ENCODE measurements at places on chromosomes 5 and 9. TPM values are rescaled to one million over a fixed set of nuclear protein-coding genes. Genes with fewer than 3 reads are reported as not detected.

PTPRD gene
- 169 TPM for total RNA-seq

- peak; percentile 55 for DNase-seq
Observed at GRCh38 chr9:76049341-76049740, 158.9 kb downstream of the PCSK5 start.

DNA sequence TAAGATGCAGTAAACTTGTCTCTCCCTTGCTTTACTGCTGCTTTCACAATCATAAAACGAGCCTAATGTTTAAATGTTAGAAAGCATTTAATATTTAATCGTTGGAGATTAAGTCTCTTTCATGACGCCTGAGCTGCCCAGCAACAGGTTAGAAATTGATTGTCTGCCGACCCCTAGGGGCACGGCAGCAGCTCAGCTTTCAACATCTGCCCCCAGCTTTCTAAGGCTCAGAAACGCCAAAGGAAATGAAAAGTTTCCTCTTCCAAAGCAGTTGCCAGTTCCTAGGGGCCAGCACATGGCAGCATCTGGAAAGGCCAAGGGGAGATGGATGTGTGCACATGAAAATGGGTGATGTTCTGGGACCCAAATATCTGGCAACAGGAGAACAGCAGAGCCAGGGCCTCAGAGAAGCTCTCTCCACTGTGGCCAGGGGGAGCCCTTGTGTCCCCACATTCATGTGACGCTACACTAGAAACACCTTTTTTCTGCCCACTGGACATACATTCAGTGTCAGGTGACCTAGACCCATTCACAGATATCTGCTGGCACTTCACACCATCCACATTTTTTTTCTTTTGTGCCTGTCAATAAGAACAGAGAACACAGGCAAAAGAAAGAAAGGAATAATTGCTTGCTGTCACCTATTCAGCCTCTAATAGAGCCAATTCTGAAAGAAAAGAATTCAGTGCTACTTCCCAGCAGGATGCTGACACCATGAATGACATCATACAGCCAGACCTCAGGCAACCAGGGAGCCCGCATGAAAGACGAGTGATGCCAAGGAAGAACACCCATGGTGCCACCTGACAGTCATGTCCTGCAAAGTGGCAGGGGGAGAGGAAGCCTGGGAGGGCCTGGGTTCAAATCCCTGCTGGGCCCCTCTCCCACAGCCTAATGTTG, 205.0 kb upstream of the TAS2R1 start:
- DNase-seq = no peak

RASGEF1C gene
- total RNA-seq = not detected

DNA sequence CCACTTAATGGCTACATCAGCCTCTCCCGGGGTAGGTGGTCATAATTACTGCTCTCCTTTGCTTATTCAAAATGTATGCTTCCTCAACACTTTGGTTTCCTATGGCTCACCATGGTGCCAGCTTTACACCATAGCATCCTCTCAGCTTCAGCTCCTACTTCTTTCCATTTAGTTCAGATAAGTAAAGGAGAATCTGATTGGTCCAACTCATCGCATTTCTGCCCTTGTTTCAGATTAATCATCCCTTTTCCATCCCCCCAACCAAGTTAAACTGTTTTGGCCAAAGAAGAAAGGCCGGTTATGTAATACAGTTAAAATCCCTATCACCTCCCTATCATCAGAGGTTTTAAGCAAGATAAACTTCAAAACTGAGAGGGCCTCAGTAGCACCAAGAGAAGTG, 130.5 kb downstream of the CETN3 start:
- no peak for DNase-seq

DNA sequence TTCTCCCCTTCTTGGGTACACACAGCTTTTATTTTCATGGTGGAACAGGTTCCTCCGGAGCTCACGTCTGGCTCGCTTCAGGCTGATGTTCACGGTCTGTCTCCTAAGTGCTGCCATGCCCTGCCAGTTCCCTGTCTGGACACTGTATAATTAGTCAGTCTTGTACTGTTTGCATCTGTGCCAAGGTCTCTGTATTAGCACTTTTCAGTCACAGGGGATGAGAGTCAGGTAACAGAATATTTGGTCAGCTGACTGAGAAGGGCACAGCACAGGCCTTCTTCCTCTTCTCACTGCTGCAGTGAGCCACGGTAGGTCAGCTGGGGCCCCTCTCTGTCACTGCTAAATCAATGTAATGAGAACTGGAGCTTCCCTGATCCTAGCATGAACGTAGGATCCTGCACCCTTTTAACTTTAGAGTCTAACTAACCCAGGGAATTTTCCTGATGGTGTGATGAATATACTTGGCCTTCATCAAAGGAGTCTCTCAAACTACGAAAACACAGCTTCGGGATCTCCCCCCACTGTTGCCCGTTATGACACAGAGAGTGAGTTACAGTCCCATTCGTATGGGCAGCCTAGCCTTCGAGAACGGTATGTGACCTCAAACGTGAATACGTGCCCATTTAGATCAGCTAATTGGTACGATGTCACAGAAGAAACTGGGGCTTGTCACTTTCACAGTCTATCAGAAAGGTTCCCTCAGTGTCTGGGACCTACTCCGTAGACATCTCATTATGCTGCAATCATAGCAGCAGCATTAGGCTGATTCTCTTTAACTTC, 354.1 kb upstream of the RFX3 start:
- DNase-seq = no peak

JAKMIP2 gene
- 2.1 TPM for total RNA-seq

ITK gene
- 7.0 TPM for total RNA-seq

- DNase-seq = no peak
Observed at GRCh38 chr5:72364951-72365350, 44.8 kb downstream of the PTCD2 start.

DNA sequence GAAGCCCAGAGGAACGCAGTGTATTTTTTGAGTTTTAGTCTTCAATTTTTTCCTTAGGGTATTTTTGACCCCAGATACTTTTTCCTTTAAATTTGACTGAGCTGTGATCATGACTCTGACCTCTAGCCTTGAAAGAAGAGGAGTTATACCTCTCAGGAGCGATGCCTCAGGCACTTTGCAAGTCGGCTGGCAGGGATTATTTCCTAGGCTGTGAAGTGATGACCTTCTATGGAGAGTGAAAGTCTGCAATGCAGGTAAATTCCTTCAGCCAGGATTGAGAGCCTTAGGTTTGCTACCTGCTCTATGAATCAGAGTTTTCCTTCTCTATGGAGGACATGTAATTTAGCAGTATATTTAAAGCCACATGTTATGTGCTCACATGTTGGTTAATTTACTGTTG, 10.8 kb upstream of the NUDT12 start:
- DNase-seq = no peak

GRCh38 chr9:20989923-20990341, 41.5 kb downstream of the HACD4 start:
- DNase-seq = no peak

DNA sequence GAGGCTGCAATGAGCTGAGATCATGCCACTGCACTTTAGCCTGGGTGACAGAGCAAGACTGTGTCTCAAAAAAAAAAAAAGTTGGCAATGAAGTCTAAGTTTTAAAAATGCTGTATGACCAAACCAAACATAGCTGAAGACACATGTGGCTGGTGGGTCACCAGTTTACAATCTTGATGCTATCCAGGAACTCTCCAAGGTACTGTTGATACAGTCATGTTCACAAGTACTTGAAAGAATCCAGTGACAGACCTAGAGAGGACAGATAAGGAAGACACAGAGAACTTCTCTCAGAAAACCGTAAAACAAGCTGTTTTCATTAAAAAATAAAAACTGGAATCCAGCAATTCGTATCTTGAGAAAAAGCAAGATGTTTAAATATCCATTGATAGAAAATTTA, 95.7 kb downstream of the ACTBL2 start:
- DNase-seq = no peak

PAEP gene
- not detected for total RNA-seq

SLC27A6 gene
- not detected for total RNA-seq

SLC2A6 gene
- total RNA-seq = 10.7 TPM
